ENCODE measurements at places on chromosomes 7 and 10.

GRCh38 chr10:122514045-122514840 lies 46.3 kb upstream of the DMBT1 start:
- DNase-seq: no peak

DNA sequence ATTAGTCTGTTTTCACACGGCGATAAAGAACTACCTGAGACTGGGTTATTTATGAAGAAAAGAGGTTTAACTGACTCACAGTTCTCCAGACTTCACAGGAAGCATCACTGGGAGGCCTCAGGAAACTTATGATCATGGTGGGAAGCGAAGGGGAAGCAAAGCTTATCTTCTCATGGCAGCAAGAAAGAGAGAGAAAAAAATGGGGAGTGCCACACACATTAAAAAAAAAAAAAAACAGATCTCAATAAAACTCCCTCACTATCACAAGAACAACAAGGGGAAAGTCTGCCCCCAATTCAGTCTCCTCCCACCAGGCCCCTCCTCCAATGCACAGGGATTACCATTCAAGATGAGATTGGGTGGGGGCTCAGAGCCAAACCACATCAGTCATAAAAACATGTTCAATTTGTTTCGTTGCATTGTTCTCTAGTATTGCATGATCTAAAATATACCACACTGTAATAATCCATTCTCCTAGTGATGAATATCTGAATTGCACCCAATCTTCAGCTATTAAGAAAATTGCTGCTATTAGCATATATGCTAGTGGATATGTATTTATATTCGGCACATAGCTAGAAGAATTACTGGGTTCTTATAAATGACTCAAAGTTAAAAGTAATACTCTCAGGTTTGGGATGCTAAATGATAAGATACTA lies 328.9 kb upstream of the KCND2 start:
- DNase-seq: no peak

DNA sequence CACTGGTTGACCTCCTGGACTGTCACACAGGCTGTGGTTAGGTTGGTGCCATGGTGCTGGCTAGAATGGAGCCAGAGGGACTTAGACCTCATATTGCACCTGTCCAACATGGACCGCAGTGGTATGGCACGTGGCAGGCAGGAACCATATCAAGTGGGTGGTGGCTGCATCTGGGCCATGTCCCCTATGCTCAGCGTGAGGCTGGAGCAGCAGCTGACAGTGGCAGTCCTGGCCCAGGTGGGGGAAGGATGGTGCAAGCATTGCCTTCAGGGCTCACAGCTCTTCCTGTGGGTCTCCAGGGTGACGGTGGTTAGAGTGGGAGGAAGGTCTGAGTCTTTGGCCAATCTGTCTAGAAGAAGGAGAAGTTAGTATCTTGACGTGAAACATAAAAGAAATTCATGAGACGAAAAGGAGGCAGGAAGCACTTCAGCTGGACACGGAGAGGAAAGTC lies 54.5 kb upstream of the PFKFB3 start:
- DNase-seq: no peak

GRCh38 chr10:77031531-77032187 lies 605.9 kb downstream of the KCNMA1 start:
- DNase-seq: no peak

DNA sequence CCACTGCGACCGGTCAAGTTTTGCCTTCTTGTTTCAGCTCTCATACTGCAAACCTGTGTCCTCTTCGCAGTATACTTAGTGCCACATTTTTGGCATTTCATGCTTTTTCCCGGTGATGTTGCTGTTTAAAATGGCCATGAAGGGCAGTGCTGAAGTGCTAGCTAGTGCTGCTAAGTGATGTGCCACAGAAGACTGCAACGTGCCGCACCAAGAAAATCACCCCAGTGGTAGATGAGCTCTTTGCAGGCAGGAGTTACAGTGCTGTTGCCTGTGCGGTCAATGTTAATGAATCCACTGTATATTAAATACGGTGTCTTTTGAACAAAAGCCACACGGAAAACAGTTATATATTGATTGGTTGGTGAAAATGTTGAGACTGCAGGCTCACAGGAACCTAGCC lies 120.3 kb downstream of the ANLN start:
- DNase-seq: no peak

GRCh38 chr7:28211006-28211405 lies 30.4 kb upstream of the JAZF1 start:
- DNase-seq: no peak

GRCh38 chr10:115046686-115047236 lies 46.4 kb upstream of the ATRNL1 start:
- DNase-seq: no peak

DNA sequence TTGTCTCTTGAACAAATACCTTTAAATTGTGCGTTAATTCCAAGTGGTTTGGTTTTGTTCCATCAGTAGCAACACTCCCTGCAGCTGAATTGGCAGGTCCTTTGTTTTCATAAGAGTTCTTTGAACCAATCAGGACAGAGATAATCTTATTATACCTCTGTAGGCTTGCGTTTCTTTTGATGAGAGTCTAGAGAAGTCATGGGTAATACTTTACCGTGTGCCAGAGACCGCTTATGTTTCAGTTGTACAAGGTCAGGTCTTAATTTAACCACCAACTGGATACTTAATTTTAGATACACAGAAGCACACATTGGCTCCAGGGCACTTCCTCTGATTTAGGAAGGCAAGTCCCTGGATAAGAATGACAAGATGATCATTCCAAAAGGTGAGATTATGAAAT lies at the start of gene ASB15:
ASB15 (plus strand) TSS at position 292 of the 400 bp plus-strand sequence. CDS start 12,682 bp downstream, outside the sequence.
- no peak for DNase-seq

GRCh38 chr7:150444674-150445365 lies 5.6 kb upstream of the GIMAP8 start:
- no peak for DNase-seq

GRCh38 chr7:151191544-151191943 lies 4.5 kb upstream of the ASB10 start:
- DNase-seq: no peak

DNA sequence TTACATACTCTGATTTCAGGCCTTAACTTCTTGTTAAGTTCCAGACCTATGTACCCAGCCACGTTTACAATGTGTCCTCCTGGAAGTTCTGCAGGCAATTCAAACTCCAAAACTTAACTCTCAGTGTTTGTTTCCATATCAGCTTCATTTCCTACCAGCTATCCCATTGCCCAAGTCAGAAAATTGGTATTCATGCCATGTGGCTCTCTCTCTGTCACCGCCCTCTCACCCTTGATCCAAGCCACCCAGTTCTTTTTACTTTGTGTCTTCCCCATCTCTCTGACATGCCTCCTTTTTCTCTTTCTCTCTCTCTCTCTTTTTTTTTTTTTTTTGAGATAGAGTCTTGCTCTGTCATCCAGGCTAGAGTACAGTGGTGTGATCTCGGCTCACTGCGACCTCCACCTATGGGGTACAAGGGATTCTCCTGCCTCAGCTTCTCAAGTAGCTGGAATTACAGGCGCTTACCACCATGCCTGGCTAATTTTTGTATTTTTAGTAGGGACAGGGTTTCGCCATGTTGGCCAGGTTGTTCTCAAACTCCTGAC lies 33.9 kb downstream of the ARL4A start:
- DNase-seq: no peak

DNA sequence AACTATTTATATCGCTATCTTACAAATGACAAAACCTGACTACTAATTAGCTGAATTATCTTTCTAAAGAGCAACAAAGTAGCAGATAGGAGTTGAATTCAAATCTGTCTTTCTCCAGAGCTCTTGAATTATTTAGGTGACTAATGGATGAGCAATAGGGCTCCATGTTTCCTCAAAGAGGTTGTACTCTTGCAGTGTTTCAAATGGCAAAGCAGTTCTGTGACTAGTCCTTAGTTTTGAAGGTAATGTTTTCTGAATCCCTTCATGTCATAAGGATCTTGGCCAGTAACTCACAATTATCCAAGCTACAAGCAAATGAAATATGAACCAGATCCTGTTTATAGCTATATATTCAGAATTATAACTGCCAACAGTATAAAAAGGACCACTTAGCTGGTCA lies 999.7 kb downstream of the NRG3 start:
- no peak for DNase-seq

DNA sequence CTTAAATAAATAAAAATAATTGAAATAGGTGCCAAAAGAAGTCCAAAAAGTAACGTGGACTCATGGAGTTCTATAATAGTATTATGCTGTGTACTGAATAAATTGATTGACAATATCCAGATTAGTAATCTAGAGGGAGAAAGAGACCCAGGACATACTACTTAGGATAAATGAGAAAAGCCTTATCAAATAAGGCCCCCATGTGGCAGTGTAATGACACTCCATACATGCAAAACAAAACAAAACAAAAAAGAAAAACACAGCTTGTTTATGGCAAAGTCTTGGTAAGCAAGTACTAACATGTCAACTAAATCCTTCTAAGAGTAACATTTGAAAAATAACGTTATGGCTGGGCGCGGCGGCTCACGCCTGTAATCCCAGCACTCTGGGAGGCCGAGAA lies 3.6 kb upstream of the RUNDC3B start:
- no peak for DNase-seq

GRCh38 chr7:3861941-3862340 lies 560.9 kb downstream of the SDK1 start:
- peak; percentile 15 for DNase-seq

- DNase-seq: no peak
These were observed 20.6 kb downstream of the ZDHHC6 start for GRCh38 chr10:112426111-112426510.

- DNase-seq: no peak
These were observed 39.2 kb downstream of the DNAJC9 start for GRCh38 chr10:73207883-73208282.

DNA sequence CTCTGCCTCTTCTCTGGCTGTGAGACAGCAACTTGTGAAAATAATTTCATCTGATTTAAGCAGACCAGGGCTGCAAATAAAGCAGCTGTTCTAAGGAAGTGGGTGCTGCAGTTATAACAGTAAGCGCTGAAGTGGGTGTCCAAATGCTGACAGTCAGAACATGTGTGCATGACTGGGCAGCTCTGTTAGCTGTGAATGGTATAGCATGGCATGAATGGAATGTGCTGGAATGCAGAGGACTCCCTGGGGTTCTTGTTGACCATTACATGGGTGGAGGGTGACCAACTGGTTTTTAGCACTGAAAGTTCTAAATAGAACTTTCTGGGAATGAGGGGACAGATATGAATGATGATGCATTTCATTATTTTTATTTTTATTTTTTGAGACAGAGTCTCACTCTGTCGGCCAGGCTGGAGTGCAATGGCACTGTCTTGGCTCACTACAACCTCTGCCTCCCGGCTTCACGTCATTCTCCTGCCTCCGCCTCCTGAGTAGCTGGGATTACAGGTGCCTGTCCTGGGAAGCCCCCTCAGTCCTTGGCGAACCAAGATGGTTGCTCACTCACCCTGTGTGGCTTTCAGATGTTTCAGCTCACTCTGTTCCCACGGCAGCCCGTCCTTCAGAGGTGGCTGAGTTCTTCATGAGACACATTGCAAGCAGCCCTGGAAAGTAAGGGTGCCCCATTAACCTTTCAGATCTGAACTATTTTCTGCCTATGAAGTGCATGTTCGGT lies 319.8 kb upstream of the PHYHIPL start:
- peak; percentile 73 for DNase-seq

DNA sequence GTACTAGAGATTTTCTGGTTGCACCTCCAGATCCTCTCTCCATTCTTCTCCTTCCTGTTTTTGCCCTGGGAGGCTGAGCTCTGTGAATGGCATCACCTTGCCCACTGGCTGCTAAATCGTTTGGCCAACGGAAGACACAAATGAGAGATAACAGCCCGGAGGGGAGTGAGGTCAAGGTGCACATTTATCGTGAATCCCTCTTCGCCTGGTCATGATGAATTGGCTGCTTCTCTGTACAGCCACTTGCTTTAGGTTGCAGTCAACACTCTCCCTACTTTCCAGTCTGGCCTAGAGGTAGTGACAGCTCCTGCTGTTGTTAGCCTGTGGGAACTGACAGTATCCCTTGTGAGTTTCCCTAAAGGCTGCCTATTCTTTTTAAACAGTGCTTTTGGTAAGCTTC lies 85.4 kb upstream of the CHCHD3 start:
- DNase-seq: no peak

GRCh38 chr10:86261470-86261869 lies 105.1 kb downstream of the GRID1 start:
- DNase-seq: no peak

- no peak for DNase-seq
These were observed 519.2 kb downstream of the TCERG1L start for GRCh38 chr10:130792096-130792845.

DNA sequence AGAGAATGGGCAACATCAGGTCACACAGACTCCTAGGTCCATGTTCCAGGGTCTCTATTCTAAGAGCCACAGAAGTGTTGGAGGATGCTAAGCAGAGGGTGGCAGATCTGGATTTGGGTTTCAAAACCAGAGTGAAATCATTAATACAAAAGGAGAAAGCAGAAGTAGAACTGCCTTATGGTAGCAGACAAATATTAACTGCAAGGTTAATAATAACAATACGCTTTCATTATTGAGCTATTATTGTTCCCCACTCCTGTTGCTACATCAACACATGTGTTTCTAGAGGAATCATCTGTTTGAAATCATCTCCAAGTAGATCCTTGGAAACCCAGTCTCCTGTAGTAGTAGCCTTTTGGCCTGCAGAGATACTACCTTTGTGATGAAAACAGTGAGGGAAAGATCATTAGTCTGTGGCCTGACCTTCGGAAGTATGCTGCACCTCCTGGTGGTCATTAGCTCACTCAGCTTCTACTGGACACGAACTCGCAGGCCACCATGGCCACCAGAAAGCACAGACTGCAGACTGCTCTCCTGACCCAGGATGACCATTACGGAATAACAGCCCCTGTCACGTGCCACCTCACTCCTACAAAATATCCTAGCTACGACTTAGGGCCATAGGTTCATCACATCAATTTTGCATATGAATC lies 84.6 kb downstream of the XPNPEP1 start:
- no peak for DNase-seq

DNA sequence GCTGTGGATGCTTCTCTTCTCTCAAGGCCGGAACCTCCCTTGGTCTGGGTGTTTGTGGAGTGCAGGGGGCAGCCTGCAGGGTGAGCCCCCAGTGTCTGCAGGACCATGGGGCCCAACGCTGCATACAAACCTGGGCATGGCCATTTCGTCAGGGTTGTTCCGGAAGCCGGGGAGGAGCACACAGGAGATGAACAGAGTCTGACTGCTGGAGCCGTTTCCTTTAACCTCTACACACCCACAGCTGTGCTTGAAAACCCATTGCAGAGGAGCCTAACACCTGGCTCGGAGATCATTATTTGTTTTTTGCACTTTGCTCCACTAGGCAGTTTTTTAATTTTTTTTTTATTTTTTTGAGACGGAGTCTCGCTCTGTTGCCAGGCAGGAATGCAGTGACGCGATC lies 167.6 kb upstream of the INSYN2A start:
- no peak for DNase-seq

DNA sequence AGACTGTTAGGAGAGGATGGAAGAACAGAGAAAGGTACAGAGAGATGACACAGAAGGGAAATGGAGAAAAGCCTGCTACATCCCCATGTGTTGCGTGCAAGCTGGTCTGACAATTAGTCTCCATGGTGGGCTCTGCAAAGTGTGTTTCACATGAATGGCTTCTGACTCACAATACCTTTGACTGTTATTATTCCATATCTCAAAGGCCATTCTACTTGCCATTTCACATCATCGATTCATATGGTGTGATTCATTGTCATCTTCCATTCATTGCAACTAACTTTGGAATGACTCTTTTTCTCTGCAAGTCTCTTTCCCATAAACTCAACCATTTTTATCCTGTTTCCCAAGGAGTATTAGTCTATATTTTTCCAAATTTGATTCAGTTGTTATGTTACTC lies 208.9 kb upstream of the INHBA start:
- no peak for DNase-seq
